Activated effector memory CD4-positive, alpha-beta T cell treated with anti-CD3 and anti-CD28 coated beads, Interleukin-2, amount 50 U/mL, for 16 hours (primary cell): ENCODE measurements at places on chromosomes 11 and 22.

GRCh38 chr22:37163575-37164504 is 14.1 kb upstream of the IL2RB start:
- DNase-seq = peak; percentile 82

- no peak for DNase-seq
These were observed 664.8 kb downstream of the NTM start for GRCh38 chr11:132035228-132035627.

GRCh38 chr11:132464003-132464342 is 1068.3 kb downstream of the OPCML start:
- DNase-seq = no peak

DNA sequence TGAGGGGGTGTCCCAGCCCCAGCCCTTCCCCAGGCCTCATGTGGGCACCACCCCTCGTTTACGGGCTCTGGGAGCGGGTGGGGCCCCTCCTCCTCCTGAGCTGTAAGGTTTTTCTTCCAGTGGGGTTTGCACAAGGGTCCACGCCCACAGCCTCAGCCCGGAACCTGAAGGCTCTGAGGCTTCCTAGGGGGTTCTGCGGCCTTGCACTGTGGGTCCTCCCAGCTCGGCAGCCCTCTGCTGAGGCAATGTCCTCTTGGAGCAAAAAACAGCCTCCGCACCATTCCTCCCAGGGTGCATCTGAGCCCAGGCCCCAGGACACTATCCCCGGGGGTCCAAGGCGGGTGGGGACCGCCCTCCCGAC is 14.1 kb downstream of the H19 start:
- peak; percentile 6 for DNase-seq

DNA sequence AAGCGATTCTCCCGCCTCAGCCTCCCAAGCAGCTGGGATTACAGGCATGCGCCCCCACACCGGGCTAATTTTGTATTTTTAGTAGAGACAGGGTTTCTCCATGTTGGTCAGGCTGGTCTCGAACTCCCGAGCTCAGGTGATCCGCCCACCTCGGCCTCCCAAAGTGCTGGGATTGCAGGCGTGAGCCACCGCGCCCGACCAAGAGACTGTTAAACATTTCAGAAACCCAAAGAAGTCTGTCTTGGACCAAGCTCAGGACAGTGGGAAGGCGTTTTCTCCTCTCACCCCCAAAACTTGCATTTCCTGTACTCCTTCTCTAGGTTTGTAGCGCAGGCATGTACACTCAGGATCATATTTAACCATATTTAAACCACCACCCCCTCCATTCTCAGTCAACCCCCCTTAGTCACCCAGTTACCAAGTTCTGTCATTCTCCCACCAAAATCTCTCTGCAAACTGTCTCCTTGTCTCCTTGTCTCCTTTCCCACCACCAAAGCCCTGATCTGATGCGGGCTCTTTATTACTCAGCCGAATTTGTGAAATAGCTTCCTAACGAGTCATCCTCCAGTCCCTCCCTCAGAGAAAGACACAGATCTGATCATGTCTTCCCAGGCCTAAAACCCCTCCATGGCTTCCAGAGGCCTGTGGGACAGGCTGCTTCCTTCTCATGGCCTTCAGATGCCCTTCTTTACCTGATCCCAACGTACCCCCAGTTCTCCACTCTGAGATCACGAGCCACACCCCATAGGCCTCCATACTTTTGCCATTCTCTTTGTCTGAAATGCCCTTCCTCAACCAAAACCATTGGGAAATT is 29.0 kb upstream of the CREB3L1 start:
- peak; percentile 14 for DNase-seq

GRCh38 chr11:130063451-130063850 is 6.2 kb upstream of the APLP2 start:
- DNase-seq = no peak

GRCh38 chr11:6655790-6656583 is at the start of gene DCHS1:
Gene DCHS1, minus strand, starts transcription at chr11:6655809. Its CDS starts 14,196 bp downstream, at chr11:6641613.
- no peak for DNase-seq

DNA sequence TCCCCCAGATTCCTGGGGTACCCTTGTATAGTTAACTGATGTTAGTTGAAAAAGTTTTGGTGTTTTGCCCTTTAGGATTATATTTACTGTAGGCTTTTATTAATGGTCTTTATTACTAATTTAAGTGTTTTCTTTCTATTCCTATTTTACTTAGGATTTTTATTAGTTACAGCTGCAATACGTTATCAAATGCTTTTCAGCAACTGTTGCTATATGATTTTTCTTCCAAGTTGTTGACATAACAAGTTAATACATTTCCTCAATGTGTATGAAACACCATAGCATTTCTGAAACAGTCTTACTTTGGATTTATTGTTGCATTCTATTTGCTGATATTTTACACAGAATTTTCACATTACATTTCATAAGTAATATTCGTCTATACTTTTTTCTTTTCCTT is 81.2 kb upstream of the RASSF10 start:
- no peak for DNase-seq

GRCh38 chr11:8735094-8735493 is 52.5 kb downstream of the RPL27A start:
- DNase-seq = no peak

DNA sequence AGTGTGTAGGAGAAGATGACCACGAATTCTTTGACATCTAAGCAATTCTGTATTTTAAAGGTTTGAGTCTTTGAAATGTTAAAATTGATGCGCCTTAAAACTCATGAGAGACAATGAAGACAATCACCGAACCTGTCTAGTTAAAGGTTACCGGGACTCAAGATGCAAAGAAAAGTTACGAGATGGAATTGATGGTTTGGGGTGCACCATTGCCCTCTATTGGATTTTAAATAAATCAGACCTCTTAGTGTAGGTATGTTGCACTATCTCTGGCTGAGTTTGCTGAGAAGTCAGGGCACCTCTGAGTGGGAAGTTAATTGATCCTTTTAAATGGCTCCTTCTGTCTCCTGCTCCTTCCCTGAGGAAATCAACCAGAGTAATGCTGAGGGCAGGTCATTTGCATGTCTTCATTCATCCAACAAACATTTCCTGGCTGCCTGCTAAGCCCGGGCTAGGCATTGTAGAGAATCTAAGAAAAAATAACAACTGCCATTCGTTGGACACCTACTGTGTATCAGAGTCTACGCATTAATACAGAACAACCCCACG is 19.4 kb upstream of the TMA7B start:
- no peak for DNase-seq

GRCh38 chr11:104657083-104657482 is 241.2 kb downstream of the CASP12 start:
- DNase-seq = no peak

DNA sequence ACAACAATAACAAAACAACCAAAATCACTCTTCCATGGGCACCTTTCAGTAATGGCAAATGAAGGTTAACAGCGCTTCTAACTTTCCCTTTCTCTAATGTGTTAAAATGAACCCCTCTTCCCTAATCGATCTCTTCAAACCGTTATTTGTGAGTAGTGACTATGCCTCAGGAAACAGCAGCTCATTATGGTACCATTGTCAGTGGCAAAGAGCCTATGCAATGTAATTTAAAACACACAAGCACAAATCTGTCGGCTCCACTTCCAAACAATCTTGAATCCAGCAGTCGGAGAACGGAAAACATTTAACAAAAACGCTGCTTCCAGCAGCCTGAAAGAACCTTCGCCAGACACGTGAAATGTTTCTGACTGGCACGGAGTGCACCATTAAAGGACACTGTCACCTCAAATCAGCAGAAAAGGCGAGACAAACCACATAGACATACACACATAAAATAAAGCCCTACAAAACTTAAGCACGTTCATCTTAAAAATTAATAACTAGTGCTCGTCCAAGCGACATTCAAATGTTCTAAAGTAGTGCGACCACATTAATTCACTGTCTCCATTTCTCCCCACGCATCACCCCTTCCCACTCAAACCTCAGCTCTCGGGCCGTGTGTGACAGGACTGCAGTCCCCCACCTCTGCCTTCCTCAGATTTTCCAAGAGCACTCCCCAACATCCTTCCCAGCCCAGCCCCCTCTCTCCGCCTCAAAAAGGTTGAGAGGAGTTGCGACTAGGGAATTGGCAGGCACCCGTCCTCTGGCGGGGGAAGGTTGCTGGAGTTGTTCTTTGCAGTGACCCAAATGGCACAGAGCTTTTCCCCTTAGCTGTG is 748 bp downstream of the RAB30 start:
- peak; percentile 73 for DNase-seq

DNA sequence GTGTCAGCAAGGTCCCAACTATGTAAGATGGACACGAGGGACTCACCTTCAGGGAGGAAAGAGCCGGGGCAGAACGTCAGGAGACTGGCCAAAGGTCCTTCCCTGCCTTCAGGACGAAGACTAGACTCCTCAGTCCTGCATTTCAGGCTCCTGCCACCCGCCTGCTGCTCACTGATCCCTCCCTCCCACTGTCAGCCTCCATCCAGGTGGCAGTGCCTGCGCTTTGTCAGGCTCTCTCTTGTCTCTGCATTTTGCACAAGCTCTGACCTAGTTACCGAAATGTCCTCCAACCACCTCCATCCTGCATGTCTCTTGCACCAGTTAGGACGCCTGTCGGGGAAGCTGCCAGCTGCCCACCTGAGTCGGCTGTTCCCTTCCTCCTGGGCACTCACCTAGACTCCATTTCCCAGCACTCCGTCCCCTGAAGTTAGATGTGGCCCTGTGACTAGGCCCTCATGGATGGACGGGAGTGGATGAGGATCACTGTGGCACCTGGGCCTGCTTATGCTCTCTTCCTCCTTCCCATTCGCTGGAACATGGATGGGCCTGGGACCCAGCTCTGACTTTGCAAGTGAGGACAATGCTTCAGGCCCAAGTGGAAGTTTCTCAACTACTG is 8.0 kb downstream of the B3GNT6 start:
- DNase-seq = no peak

- DNase-seq = no peak
These were observed 1084.9 kb downstream of the TBC1D22A start for GRCh38 chr22:47847131-47847890.

- no peak for DNase-seq
These were observed 2.3 kb upstream of the IRAG1 start for GRCh38 chr11:10695833-10696232.

GRCh38 chr11:132685174-132685611 is 847.1 kb downstream of the OPCML start:
- no peak for DNase-seq

DNA sequence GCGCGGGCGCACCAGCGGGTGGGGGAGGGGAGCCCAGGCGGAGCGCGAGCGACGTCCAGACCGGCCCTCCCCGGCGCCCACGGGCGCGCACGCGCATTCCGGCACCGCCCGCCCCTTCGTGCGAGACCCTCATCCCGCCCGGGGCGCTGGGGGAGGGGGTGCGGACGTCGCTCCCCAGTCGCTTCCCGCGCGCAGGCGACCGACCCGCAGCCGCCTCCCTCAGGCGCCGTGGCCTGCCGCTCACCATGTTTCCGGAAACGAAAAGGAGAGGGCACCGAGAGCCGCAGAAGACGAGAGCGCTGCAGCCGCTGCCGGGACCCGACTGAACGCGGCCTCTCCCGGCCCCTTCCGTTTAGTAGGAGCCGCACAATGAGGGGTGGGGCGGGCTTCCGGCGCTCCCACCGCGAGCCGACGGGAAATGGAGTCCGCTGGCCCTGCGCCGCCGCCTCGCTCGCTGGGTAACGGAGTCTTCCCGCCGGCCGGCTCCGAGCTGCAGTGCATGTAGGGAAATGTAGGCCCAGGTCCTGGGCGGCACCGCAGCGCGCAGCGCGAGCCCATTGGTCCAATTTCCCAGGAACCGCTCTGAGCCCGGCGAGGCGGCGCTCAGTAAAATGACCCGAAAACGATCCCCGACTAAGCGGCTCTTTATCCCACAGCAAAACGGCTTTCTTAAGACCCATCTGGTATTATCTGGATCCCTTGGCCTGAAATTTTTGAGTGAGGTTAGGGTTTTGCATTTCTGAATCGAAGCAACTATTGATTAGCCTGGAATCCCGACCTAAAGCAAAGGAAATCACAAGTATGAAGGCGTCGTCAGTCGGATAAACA is at the start of gene CFL1:
CFL1 (minus strand) TSS at position 328 of the 828 bp plus-strand sequence; CDS start at position 247, 81 bp downstream.
- peak; percentile 99 for DNase-seq

DNA sequence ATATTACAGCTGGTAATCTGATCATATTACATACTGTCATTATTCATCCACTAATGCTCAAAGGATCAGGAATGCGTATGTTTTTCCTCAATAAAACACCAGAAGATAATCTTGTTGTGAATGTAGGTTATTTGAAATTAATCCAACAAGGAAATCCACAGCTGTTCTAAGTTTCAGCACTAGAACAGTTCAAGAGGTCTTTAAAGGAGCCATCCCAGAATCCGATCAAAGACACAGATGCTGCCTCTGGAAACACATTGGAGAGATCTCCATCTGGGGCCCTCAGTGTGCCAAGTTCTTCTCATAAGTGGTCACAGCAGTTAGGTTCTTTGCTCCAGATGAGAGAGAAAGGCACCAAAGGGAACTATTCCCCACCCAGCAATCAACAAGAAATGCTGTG is 1955.1 kb upstream of the RAG2 start:
- no peak for DNase-seq

DNA sequence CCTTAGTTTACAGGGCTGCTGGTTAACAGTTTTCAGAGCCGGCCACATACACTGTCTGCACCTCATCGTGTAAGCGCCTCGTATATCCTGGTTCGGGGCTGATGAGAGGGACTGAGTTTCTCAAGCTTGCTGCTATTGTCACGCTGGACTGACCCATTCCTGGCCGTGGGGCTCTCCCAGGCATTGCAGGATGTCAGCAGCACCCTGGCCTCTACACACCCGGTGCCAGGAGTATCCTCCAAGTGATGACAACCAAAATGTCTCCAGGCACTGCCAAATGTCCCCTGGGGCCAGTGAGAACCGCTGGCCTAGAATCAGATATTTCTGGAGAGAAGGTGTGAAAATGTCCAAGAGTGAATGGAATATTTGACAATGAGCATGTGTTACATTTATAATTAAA is 82.8 kb downstream of the ST3GAL4 start:
- DNase-seq = no peak

DNA sequence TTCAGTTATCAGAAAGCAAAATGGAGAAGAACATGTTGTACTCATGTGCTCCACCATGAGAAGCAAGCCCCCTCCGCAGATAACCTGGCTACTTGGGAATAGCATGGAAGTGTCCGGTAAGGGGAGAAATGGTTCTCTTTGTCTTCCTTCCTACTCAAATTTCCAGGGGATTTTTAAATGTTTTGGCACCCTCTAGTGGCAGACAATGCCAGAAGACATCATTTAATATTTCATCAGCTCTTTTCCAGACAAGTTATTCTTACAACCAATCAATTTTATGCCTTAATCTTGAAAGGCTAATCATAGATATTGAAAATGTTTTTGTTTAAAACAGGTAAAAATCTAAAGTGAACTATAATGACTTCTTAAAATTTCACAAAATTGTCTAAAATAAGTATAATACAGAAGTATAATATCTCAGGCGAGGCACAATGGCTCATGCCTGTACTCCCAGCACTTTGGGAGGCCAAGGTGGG is 15.7 kb downstream of the CRTAM start:
- no peak for DNase-seq

DNA sequence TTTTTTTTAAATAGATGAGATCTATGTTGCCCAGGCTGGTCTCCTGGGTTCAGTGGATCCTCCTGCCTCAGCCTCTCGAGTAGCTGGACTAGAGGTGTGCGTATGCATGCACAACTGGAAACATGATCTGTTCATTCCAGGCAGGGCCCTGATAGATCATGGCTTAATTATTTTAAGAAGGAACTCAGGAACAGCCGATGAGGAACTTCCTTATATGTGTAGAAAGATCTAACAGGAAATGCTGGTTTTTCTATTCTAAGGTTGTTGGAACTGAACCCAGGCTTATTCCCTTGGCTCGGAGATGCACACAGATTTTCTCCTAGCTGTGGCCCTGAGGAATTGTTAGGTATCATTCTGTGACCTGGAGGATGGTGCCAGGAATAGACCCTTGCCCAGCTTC is 32.4 kb downstream of the SPECC1L start:
- DNase-seq = no peak

GRCh38 chr11:91163619-91164451 is 941.0 kb upstream of the CHORDC1 start:
- no peak for DNase-seq

GRCh38 chr11:27317751-27318150 is 45.3 kb downstream of the CCDC34 start:
- no peak for DNase-seq
